Hypothalamus (tissue), 51 donors: ENCODE measurements at places on chromosomes 13 and 19.

- no peak for DNase-seq
Measured at GRCh38 chr13:74145249-74145975, 11.2 kb upstream of the KLF12 start.

DNA sequence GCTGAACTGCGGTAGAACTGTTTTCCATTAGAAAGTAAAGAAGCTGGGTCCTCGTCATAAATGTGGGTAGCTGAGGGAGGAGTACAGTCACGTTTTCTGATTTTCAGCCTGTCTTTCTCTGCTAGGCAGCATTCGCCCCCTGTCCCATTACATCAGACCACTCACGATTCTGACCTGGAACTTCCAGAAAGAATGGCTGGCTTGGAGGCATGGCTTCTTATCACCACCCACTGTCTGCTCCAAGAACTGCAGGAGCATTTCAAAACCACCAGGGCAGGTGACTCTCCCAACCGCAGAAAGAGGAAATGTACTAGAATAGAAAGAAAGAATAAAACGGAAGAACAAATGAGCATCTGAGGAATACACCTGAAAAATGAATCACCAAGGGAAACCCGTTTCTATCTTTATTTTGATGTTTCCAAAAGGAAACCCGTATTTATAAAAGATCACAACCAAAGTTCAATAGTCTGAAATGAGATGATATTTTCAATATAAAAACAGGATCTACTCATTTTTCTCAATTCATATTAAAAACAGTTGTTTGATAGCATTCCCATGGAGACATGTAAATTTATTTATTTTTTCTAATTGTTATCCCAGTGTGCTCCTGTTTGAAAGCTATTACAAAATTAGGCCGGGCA, 22.1 kb upstream of the POMP start:
- no peak for DNase-seq

DNA sequence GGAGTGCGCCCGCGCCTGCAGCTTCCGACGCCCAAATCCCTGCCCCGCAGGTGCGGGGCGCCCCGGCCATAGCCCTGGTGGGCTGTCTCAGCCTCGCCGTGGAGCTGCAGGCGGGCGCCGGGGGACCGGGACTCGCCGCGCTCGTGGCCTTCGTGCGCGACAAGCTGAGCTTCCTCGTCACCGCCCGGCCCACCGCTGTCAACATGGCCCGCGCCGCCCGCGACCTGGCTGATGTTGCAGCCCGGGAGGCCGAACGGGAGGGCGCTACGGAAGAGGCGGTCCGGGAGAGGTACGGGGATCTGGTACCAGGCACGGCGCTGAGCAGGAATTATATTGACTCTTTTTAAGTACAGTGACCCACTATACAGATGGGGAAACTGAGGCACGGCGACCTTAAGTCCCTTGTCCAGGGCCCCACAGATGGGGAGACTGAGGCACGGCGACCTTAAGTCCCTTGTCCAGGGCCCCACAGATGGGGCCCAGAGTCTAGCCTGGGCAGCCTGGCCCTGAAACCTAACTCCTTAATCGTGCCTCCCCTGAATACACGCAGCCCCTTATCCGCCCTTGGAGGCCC, 586 bp downstream of the MRI1 start:
- DNase-seq, result no peak

GRCh38 chr19:29687244-29687896, 22.1 kb downstream of the PLEKHF1 start:
- no peak for DNase-seq

- no peak for DNase-seq
Measured at GRCh38 chr19:37914908-37915307, 7.9 kb downstream of the SIPA1L3 start.

DNA sequence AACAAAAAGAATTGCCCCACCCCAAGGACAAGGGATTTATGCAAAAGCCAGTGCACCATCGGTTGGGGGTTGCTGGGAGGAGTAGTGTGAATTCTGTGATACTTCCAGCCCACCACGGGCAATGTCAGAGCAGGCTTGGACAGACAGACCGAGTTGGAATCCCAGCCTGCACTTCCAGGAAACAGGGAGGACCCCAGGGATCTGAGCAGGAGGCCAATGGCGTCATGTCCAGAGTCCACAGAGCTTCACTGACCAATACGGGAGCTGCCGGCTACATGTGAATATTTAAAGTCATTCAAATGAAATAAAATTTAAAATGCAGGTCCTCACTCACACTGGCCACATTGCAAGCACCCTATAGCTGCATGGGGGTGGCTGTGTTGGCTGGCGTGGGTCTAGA, 10.9 kb downstream of the ZNRF4 start:
- DNase-seq, result no peak

DNA sequence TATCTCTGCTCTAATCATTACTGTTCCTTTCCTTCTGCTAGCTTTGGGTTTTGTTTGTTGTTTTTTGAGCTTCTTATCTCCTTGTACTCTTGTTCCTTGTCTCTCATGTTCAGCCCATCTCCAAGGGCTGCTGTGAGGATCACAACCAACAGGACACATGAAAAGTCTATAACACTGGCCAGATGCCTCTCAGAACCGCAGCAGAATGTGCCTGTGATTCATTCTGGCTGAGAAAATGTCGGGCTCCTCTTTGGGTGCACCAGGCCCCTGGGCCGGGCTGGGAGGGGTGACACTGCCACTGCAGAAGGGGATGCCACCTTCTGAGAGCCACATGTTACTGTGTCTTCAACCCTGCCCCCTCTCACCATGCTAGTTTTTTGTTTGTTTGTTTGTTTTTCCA, 48.0 kb downstream of the GGACT start:
- no peak for DNase-seq
